RKO (cell line): ENCODE measurements at places on chromosomes 7 and 10.

DNA sequence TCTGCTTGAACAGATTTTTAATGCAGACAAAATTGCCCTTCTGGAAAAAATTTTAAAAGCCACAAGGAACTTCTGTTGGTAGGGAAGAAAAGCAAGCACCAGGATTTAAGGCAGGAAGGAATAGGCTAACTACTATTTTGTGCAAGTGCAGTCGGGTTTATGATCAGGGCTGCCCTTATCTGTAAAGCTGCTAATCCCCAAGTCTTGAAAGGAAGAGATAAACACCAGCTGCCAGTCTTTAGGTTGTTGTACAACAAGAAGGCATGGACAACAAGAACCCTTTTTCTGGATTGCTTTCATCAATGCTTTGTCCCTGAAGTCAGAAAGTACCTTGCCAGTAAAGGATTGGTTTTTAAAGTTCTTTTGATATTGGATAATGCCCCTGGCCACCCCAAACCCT, 40.7 kb downstream of the RALA start:
- no peak for DNase-seq

DNA sequence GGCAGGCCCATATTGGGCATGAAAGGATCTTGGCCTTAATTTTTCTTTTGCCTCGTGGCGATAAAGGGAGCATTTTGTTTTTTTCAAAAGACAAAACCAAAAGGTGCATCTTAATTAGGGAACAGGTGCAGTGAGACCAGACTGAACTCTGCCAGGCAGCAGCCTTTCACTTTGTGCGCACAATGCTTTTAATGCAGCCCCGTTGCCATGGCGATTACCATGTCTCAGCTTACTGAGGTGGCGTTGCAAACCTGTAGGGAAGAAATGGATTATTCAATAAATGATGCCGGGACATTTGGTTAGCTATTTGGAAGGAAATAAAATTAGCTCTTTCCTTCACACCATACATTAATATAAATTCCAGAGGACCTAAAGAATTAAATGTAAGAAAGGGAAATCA, 61.9 kb downstream of the MYL10 start:
- no peak for DNase-seq

DNA sequence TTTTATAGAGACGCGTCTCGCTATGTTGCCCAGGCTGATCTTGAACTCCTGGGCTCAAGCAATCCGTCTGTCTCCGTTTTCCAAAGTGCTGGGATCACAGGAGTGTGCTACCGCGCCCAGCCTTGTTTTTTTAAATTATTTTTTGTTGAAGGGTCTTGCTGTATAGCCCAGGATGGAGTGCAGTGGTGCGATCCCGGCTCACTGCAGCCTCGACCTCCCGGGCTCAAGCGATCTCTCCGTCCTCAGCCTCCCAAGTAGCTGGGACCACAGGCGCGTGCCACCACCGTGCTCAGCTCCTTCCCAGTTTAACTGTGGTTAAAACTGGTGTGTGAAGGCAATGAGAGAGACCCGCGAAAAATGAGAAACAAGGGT, 11.0 kb upstream of the HNRNPF start:
- no peak for DNase-seq

DNA sequence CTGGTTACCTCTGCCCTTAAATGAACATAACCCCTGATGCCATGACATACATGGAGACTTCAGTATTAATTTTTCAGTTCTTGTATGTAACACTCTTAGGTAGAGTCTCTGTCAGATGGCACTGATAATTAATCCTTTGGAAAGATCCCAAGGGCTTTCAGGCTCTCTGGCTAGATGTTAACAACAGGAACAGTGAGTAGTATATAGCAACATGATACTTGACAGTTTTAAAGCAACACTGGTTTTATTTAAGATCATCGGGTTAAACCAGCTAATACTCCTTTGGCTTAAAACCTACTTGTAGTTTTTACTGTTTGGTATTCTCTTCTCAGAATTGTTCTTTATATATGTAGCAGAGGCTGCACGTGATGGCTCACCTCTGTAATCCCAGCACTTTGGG, 27.3 kb downstream of the AHCYL2 start:
- DNase-seq = no peak

- DNase-seq = no peak
These were observed 45.7 kb downstream of the IKZF1 start for GRCh38 chr7:50349963-50350944.

GRCh38 chr7:128454808-128455542, 703 bp upstream of the HILPDA start:
- DNase-seq = peak; percentile 53

GRCh38 chr7:151058781-151059366, 515 bp upstream of the SLC4A2 start:
- DNase-seq = peak; percentile 69

GRCh38 chr10:10270126-10271050, 747.3 kb upstream of the CELF2 start:
- no peak for DNase-seq

DNA sequence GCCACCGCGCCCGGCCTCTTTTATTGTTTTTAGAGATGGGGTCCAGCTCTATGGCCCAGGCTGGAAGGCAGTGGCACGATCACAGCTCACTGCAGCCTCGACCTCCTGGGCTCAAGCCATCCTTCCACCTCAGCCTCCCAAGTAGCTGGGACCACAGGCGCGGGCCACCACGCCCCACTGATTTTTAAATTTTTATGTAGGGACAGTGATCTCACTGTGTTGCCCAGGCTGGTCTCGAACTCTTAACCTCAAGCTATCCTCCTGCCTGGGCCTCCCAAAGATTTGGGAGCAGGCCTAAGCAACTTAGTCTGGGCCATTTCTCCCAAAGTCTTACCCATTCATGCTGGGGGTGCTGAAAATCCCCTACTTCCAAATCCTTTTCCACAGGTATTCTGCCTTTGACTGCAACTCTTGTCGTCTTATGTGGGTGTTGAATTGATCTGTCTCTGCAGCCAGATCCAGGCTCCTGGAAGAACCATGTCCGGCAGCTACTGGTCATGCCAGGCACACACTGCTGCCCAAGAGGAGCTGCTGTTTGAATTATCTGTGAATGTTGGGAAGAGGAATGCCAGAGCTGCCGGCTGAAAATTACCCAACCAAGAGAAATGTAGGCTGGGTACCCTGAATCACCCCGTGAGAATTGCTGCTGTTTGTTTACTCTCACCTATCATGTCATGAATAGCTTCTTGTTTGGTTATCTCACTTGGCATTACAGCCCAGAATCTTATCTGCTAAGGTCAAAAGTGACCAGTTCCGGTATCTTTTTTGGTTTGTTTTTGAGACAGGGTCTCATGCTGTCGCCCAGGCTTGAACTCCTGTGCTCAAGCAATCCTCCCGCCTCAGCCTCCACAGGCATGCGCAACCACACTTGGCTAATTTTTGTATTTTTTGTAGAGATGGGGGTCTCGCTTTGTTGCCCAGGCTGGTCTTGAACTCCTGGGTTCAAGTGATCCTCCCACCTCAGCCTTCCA, 1.1 kb downstream of the ZDHHC4 start:
- DNase-seq = no peak

GRCh38 chr10:11789956-11790355, 33.2 kb upstream of the PROSER2 start:
- no peak for DNase-seq

DNA sequence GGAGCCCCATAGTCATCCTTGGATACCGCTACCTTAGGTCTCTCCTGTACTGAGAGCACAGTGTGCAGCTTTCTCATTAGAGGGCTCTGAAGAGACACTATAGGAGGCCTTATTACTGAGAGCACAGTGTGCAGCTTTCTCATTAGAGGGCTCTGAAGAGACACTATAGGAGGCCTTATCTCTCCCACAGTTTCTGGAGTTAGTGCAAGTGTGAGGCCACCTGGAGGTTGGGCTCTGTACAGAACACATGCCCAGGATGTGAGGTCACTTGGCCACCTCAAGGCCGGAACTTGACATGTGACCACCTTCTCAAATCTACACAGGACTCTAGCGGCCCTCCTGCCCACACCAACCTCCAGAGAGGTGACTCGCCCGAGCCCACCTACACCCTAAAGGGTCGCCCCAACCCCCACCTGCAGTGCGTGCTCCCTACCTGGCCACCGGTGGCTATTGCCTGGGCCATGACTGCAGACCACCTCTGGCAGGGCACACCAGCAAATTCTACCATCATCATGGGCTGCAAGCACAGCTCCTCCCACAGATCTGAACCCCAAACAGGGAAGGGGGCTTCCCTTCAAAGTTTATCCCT, 24.6 kb downstream of the FRMPD2 start:
- no peak for DNase-seq

GRCh38 chr10:60808036-60808435, 29.8 kb downstream of the CDK1 start:
- no peak for DNase-seq

DNA sequence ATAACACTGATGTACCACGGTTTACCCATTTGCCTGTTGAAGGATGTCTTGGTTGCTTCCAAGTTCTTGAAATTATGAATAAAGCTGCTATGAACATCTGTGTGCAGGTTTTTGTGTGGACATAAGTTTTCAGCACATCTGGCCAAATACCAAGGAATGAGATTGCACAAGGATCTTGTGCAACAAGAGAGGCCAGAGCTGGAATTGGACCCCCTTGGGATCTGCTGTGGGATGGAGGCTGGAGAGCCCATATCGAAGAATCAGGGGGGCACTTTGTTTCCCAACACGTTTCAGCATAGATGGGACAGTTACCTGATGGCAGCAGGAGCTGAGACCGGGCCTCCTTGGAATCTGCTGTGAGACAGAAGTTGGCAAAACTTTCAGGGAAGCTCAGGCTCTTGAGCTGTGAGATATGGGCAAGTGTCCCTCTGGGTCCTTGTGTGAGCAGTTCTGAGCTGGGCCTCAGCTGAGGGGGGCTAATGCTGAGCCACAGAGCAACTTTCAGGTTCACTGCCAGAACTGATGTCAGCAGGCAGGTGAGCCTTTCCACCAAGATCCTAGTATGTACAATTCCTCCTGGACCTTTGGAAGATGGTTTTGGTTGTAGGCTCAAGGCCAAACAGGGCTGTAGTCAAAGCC, 115.2 kb upstream of the RAB18 start:
- no peak for DNase-seq

- DNase-seq = no peak
These were observed 126.7 kb upstream of the CALN1 start for GRCh38 chr7:72538856-72539255.

DNA sequence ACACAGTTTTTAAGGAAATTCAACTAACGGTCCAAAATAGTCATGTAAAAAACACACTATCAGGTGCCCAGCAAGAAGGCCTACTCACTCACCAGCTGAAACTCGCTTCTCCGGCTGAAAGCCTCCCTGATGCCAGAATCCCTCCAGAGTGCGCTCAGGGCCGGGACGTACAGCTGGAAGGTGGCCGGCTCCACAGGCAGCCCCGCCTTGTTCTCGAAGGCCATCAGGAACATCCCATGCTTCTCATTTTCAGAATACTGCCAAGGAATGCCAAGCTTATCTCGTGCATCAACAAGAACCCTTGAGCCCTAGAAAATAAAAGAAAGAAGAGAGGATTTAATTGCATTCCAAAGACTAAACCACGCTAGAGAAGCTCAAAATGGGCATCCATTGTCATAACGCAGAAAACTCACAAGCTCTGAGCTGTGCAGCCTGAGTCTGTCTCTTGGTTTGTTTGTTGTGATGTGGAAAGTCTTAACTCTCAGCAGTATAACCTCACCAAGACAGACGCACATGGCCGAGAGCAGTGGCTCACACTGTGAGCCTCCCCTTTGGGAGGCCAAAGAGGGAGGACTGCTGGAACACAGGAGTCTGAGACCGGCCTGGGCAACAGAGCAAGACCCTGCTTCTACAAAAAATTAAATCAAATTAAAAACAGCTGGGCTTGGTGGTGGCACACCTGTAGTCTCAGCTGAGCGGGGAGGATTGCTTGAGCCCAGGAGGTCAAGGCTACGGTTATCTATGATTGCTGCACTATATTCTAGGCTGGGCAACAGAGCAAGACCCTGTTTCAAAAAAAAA, 49.1 kb downstream of the GNA12 start:
- no peak for DNase-seq

DNA sequence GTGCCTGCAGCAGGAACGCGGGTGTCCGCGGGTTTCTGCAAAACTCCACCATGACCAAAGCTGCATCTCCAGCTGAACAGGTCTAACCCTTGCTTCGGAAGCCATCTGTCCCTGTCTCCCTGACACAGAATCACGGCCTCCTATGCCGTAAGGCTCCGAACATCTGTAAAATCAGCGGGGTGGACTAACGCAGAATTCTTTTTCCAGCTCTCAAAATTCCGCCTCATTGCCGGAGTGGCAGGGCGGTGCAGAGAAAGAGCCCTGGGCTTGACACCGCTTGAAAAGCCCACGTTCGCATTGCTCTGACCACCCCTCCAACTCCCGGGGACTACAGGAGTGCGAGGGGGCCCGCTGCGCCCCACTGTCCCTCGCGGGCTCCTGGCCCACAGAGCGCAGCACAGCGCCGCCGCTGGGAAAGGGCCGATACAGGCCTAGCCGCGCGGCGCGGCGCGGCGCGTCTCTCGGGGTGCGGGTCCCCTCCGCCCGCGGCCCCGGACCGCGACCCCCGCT, 409 bp downstream of the DNMBP start:
- DNase-seq = peak; percentile 55

DNA sequence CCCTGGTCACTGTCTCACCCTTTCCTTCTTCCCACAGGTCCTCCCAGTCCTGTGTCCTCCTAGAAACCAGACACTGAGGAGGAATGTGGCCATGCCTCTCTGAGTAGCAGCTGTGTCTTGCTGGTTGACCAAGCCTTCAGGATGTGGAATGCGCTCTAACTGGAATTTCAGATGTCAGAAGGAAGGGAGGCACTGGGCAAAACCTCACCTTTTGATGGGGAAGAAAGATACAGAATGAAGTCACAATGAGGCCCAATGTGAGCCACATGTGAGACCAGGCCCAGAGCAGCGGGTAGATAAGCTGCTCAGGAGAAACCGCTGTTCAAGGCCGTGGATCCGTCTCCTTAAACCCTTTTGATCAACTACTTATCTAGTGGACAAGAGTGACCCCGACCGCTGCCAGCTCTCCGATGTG, 54.8 kb upstream of the ECHDC3 start:
- DNase-seq = no peak
